ENCODE measurements at places on chromosomes 2 and 18.

DNA sequence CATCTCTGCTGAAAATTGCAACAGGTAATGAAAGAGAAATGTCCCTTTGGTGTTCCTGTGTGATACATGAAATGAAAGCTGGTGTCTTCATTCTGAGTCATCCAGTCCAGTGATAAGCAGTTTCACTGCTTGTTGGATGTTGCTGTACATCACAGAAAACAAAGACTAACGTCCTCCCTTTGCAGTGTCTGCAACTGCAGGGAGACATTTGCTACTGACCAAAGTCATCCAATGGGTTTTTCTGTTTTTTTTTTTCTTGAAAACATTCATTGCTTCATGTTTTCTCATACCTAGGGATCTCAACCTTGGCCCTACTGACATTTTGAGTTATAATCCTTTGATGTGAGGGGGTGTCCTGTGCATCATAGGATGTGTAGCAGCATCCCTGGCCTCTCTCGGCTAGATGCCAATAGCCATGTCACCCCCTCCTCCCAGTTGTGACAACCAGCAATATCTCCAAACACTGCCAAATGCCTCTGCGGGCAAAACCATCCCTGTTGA lies 63.6 kb upstream of the FZD5 start:
- H3K27me3 ChIP-seq: no peaks in the 10 kb centered on the region
- no peak overlapping the region for H3K27ac ChIP-seq
- H3K36me3 ChIP-seq: no peaks in the 10 kb centered on the region
- H3K4me1 ChIP-seq: no peaks in the 10 kb centered on the region

DNA sequence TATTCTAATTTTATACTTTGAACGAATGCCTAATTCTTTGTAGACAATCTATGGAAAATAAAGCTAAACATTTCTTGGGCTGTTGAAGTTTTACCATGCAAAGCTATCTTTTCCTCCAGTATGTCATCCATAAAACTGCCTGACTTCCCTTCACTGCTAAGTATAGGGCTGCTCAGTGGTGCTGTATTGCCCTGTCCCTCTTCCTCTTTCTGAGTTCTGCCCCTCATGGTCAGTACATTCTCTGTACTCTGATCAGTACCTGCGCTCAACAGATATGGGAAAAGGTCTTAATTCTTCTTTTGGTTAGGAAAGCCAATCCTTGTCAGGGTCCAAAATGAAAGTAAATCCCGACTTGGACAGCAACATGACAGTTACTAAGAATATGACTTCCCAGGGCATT lies 321.9 kb downstream of the RAD51AP2 start:
- H3K4me1 ChIP-seq: no peaks in the 10 kb centered on the region
- DNase-seq: no peak
- no peak overlapping the region for H3K27ac ChIP-seq
- no peaks in the 10 kb centered on the region for H3K27me3 ChIP-seq
- no peak overlapping the region for H3K4me3 ChIP-seq
- H3K36me3 ChIP-seq: no peaks in the 10 kb centered on the region

DNA sequence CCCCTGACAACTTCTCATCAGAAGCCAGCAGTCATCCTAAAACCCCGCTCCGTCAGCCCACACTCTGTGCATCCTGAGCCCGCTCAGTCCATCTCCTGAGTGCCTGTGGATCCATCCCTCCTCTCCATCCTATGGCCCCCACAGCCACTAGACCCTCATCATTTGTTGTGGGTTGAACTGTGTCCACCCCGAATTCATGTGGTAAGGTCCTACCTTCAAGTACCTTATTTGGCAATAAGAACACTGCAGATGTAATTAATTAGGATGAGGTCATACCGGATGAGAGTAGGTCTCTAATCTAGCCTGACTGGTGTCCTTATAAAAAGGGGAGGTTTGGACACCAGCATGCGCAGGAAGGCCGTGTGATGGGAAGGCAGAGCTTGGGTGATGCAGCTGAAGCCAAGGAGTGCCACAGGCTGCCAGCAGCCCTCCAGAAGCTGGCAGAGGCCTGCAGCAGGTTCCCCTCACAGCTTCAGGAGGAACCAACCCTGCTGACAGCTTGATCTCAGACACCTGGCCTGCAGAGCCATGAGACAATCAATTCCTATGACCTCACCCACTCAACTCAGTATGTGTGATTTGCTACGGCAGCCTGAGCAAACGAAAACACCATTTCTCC lies 192.4 kb downstream of the ZBTB7C start:
- H3K36me3 ChIP-seq: no peaks in the 10 kb centered on the region
- H3K4me1 ChIP-seq: peaks cover 35% of the 10 kb centered on the region
- H3K27ac ChIP-seq: no peak overlapping the region
- no peak for DNase-seq
- H3K27me3 ChIP-seq: no peaks in the 10 kb centered on the region

GRCh38 chr2:219243291-219243761 lies 1.9 kb downstream of the GLB1L start:
- peaks cover 30% of the 10 kb centered on the region for H3K36me3 ChIP-seq
- H3K27ac ChIP-seq: no peak overlapping the region
- H3K27me3 ChIP-seq: no peaks in the 10 kb centered on the region

DNA sequence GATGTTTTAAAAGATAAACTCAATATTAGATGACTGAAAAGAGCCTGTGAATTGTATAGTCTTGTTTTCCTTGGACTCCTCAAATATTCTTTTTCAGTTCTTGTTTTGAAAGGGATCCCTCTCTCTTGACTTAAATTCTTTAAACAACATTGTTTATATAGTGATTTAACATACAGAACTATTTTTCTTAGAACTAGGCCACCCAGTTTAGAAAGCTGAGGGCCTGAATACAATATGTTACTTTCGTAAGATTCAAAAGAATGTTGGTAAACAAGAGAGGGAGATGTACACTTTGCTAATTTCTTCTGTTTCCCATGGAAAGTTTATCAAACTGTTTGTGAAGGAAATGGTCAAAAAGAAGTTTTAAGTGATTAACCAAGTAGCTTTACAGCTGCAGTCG lies 5.5 kb upstream of the TSPYL6 start:
- H3K27me3 ChIP-seq: no peaks in the 10 kb centered on the region
- H3K4me1 ChIP-seq: no peaks in the 10 kb centered on the region
- no peak for DNase-seq
- H3K4me3 ChIP-seq: no peak overlapping the region

- H3K27me3 ChIP-seq: no peaks in the 10 kb centered on the region
- no peak overlapping the region for H3K4me3 ChIP-seq
- H3K4me1 ChIP-seq: peaks cover 11% of the 10 kb centered on the region
These were observed 148.5 kb downstream of the MGAT5 start for GRCh38 chr2:134402410-134402809.

DNA sequence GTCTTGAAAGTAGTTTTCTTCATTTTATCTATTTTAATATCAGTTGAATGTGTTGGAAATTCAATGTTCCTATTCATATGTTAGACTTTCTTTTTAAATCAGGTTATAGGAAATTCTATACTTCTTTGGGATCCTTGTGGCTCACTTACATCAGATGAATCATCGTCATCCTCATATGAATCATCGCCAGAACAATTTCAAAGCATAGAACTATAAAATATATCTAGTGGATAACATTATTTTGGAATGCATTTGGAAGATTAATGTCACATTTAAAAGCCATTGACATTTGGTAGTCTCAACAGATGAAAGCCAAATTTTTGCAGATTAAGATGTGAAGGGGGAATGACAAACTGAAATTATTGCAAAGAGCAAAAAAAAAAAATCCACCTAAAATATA lies 94.1 kb downstream of the FAM161A start:
- no peaks in the 10 kb centered on the region for H3K36me3 ChIP-seq
- no peaks in the 10 kb centered on the region for H3K4me1 ChIP-seq
- H3K27me3 ChIP-seq: no peaks in the 10 kb centered on the region
- no peak overlapping the region for H3K27ac ChIP-seq

DNA sequence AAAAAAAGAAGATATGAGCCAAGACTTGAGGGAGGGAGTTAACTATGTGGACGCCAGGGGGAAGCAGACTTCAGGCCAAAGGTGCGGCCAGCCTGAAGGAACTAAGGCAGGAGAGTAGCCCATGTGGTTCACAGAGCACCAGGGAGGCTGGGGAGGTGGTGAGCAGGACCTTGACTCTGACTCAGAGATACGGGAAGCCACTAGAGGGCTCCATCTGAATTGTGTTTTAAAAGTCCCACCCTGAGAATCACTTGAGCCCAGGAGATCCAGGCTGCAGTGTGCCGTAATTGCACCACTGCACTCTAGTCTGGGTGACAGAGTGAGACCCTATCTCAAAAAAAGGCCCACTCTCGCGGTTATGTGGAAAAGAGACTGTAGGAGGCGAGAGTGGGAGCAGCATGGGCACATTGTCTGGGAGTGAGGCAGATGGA lies 12.3 kb downstream of the CEP192 start:
- H3K36me3 ChIP-seq: no peaks in the 10 kb centered on the region
- no peaks in the 10 kb centered on the region for H3K27me3 ChIP-seq
- no peaks in the 10 kb centered on the region for H3K4me1 ChIP-seq
- no peak overlapping the region for H3K4me3 ChIP-seq
- no peak for DNase-seq

DNA sequence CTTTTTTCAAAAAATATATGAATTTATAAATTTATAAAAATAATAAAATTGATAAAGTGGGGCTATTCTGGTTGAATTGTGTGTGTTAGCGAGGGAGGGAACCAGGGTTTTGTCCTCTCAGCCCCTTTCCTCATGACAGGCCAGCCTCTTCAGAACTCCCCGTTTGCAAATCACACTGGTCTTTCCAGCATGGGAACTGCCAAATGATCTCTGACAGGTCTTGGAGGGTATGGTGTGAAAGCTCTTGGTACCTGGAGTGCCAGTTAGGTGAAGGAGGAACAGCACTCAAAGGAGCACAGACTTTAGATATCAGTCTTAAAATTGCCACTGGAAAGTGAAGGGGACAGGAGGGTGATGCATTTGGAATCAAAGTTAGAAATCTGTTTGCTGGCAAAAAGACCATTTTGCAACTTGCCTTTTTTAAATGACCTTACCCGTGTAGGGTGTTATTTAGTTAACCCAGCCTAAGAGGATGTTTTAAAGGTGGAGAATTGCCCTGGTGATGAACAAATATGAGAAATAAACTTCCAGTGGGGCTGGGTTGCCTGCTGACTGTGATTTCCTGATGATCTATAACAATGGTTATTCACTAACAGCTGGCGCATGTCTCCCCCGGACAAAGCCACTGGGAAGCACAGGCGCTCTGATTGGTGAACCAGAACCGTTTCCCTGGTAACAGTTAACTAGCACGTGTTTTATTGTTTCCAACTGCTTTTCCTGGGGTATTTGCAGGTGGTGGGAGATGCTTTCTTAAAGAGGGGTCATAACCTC lies 85.3 kb upstream of the EFEMP1 start:
- no peaks in the 10 kb centered on the region for H3K36me3 ChIP-seq
- H3K4me1 ChIP-seq: peaks cover 5% of the 10 kb centered on the region
- no peak for DNase-seq
- no peak overlapping the region for H3K27ac ChIP-seq
- H3K4me3 ChIP-seq: no peak overlapping the region
- H3K27me3 ChIP-seq: no peaks in the 10 kb centered on the region

DNA sequence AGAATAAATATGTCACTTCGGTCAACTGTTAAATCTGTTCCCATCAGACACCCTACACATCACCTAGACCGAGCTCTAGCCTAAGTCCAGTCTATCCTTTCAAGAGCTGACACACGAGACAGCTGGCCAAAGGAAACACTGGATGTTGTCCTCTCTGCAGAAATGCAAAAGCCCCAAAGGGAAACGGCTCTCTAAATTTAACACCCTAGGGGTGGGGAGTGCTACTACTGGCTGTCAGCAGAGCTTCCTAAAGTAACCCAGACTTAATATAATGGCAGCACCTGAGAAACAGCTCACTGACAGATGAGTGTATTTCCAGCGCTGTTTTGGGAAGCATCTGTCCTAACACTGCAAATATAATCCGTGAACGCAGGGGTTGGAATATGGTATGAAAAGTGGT lies 55.6 kb downstream of the CHMP3 start:
- no peak for DNase-seq
- no peak overlapping the region for H3K27ac ChIP-seq
- H3K4me1 ChIP-seq: peaks cover 28% of the 10 kb centered on the region
- no peak overlapping the region for H3K4me3 ChIP-seq
- no peaks in the 10 kb centered on the region for H3K27me3 ChIP-seq

DNA sequence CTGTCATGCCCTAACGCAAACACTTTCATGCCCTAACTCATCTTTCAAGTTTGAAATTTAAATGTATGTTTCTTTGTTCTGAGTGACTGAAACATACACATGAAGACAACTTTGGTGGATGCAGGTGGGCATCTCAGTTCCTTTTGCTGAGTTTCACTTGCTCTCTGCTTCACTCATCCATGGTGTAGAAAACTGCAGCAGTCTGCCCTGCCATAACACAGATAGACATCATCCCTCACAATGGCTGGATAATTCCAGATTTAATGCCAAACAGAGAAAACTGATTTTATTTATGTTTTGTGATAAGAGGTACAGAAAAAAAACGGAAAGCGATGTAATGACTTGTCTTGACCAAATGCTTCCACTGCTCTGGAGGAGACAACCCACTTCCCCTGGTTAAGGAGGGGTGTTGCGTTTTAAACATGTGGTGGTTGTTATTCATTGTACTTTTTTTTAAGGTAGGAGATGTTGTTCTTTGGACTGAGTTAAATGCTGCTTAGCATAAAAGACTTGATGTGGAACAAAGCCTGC lies 70.4 kb downstream of the RHBDD1 start:
- peaks cover 41% of the 10 kb centered on the region for H3K36me3 ChIP-seq
- no peak for DNase-seq
- H3K27me3 ChIP-seq: no peaks in the 10 kb centered on the region
- H3K4me1 ChIP-seq: no peaks in the 10 kb centered on the region
- H3K27ac ChIP-seq: no peak overlapping the region

DNA sequence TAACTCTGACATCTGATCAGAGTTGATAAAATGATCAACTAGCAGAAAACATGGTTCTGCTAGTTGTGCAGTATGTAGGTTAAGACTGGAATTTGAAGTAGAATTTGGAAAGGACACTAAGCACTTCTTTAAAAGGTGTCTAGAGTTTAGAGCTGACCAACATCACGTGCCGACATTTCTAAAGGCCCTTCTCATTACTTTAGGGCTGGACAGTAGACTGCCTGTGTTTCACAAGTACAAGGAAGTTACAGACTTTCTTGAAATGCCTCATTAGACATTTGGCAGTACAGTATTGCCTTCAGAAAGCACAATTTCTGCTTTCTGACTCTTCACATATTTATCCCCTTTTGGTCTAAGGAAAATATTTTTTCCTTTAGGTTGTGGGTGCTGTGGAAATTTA lies 255.3 kb downstream of the ZNF385B start:
- H3K27me3 ChIP-seq: no peaks in the 10 kb centered on the region
- no peaks in the 10 kb centered on the region for H3K36me3 ChIP-seq
- DNase-seq: no peak
- H3K27ac ChIP-seq: no peak overlapping the region
- H3K4me3 ChIP-seq: no peak overlapping the region
- H3K4me1 ChIP-seq: no peaks in the 10 kb centered on the region

DNA sequence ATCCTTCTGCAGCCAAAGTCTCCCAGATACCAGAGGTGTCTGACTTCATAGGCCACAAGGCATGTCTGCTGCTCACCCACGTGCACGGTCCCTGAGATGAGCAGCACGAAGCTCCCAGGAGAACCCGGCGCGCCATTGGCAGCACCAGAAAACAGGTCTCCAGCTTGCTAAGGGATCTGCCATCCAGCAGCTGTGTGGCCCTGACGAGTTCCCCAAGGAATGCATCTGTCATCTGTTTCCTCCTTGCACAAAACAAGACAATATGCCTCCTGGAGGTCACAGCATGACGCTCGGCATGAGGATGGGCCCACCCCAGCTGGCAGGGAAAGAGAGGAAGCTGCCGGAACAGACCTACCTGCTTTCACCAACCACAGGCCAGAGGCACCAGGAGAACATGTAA lies 29.2 kb downstream of the HS6ST1 start:
- peaks cover 83% of the 10 kb centered on the region for H3K4me1 ChIP-seq
- no peaks in the 10 kb centered on the region for H3K27me3 ChIP-seq
- no peak overlapping the region for H3K4me3 ChIP-seq
- no peak for DNase-seq

- no peaks in the 10 kb centered on the region for H3K27me3 ChIP-seq
- H3K36me3 ChIP-seq: no peaks in the 10 kb centered on the region
- no peak for DNase-seq
These were observed at the start of gene PXDN for GRCh38 chr2:1744446-1745170. Gene PXDN (minus strand): TSS chr2:1744515. CDS start chr2:1744455, 60 bp downstream.
